Lower lobe of right lung (tissue), 2 donors: ENCODE measurements at places on chromosomes 13 and 19. TPM values are rescaled to one million over a fixed set of nuclear protein-coding genes. Genes with fewer than 3 reads are reported as not detected.

Gene TMC4
- 57.6 TPM for total RNA-seq

Gene PPFIA3
- 4.3 TPM for total RNA-seq

GRCh38 chr13:112473818-112474217, 97.7 kb downstream of the SPACA7 start:
- H3K4me1 ChIP-seq, result no peaks in the 10 kb centered on the region
- no peaks in the 10 kb centered on the region for H3K27me3 ChIP-seq
- H3K4me3 ChIP-seq, result no peak overlapping the region

GRCh38 chr13:38670627-38671026, 16.2 kb upstream of the FREM2 start:
- no peaks in the 10 kb centered on the region for H3K36me3 ChIP-seq
- no peaks in the 10 kb centered on the region for H3K27me3 ChIP-seq
- H3K4me1 ChIP-seq, result no peaks in the 10 kb centered on the region

DNA sequence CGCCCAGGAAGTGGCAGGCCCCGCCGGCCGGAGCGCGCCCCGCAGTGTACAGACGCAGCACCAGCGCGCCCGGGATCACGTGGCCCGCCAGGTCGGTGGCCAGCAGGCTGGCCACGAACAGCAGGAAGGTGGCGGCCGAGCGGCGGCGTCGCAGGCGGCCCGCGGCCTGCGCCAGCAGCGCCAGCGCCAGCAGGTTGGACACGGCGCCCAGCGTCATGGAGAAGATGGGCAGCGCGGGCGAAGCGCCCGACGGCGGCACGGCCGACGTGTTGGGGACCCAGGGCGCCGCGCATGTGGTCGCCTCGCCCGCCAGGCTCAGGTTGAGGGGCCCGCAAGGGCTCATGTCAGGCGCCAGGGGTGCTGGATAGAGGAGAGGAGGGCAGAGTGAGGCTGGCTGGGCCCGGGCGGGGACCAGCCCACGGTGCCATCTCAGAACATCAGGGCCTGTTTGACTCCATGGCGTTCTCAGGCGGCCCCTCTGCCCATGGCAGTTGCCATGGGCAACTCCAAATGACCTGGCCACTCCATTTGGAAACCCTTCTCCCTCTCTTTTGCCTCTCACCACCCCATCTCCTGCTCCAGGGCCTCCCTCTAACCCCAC, 1.1 kb downstream of the PTGER1 start:
- H3K27ac ChIP-seq, result no peak overlapping the region
- H3K4me3 ChIP-seq, result no peak overlapping the region
- peaks cover 42% of the 10 kb centered on the region for H3K4me1 ChIP-seq
- H3K27me3 ChIP-seq, result peaks cover 26% of the 10 kb centered on the region
- no peak for DNase-seq
- H3K36me3 ChIP-seq, result peaks cover 45% of the 10 kb centered on the region

DNA sequence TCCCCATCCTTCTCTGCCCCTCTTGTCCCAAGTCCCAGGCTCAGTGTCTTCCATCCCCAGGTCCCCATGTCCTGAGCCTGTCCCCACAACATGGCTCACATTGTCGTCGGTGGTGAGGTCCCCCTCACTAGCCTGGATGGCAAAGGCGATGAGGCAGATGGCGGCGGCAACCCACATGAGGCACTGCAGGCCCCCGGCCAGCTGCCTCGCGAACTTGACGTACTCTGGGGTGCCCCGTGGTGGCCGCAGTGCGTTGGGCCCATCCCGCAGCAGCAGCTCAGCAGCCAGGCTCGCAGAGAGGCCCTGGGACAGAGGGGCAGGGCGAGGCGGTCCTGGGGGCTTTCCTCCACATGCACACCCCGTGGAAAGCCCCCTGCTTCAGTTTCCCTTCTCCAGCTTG, 1.1 kb downstream of the ATP4A start:
- no peak overlapping the region for H3K27ac ChIP-seq
- H3K36me3 ChIP-seq, result no peaks in the 10 kb centered on the region
- H3K4me1 ChIP-seq, result peaks cover 7% of the 10 kb centered on the region
- DNase-seq, result no peak
